ENCODE measurements at places on chromosomes 2 and 18. TPM values are rescaled to one million over a fixed set of nuclear protein-coding genes. Genes with fewer than 3 reads are reported as not detected.

The DUSP2 gene
- total RNA-seq: 16.5 TPM

- peaks cover 3% of the 10 kb centered on the region for H3K4me1 ChIP-seq
- no peaks in the 10 kb centered on the region for H3K27me3 ChIP-seq
- H3K27ac ChIP-seq: no peak overlapping the region
Observed at GRCh38 chr2:201904538-201905420, 98.4 kb downstream of the CDK15 start.

The FHOD3 gene
- 46.8 TPM for total RNA-seq

- H3K27ac ChIP-seq: peak overlapping the region; percentile 37
- peaks cover 13% of the 10 kb centered on the region for H3K4me1 ChIP-seq
- H3K36me3 ChIP-seq: no peaks in the 10 kb centered on the region
- DNase-seq: no peak
Observed at GRCh38 chr18:48374423-48375149, 34.6 kb downstream of the ZBTB7C start.

GRCh38 chr2:28202719-28203118 is 189.9 kb upstream of the FOSL2 start:
- no peak overlapping the region for H3K4me3 ChIP-seq
- no peak for DNase-seq
- H3K4me1 ChIP-seq: peaks cover 3% of the 10 kb centered on the region
- no peaks in the 10 kb centered on the region for H3K27me3 ChIP-seq
- no peaks in the 10 kb centered on the region for H3K36me3 ChIP-seq
